Inflammatory macrophage (primary cell): ENCODE measurements at places on chromosomes 16 and 17.

GRCh38 chr17:17845046-17845775, 8.4 kb upstream of the SREBF1 start:
- no peak for DNase-seq

DNA sequence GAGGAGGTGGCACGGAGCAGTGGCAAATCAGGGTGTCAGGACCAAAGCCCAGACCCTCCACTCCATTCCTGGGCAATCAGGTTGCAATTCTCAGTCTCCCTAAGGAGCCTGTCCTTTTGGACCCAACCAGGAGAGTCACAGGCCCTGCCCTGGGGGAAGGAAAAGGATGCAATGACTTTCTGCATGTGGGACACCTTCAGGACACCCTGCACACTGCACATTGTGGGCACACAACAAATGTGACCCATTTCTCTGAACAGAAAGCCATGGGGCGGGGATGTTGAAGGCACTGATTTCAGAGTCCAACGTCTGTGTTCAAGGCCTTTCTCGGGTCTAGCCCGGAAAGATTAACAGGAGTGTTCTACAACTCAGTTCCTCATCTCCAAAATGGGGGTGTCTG, 286.2 kb upstream of the FOXF1 start:
- DNase-seq: no peak

- no peak for DNase-seq
Observed at GRCh38 chr17:29847527-29848400, 82.3 kb downstream of the SSH2 start.

- no peak for DNase-seq
Observed at GRCh38 chr17:1143573-1143972, 36.2 kb downstream of the ABR start.
